ENCODE measurements at places on chromosomes 5 and 9.

GRCh38 chr9:68416936-68417564 is 60.6 kb downstream of the PGM5 start:
- no peaks in the 10 kb centered on the region for H3K27me3 ChIP-seq
- no peaks in the 10 kb centered on the region for H3K4me1 ChIP-seq
- H3K27ac ChIP-seq = no peak overlapping the region
- H3K36me3 ChIP-seq = no peaks in the 10 kb centered on the region

DNA sequence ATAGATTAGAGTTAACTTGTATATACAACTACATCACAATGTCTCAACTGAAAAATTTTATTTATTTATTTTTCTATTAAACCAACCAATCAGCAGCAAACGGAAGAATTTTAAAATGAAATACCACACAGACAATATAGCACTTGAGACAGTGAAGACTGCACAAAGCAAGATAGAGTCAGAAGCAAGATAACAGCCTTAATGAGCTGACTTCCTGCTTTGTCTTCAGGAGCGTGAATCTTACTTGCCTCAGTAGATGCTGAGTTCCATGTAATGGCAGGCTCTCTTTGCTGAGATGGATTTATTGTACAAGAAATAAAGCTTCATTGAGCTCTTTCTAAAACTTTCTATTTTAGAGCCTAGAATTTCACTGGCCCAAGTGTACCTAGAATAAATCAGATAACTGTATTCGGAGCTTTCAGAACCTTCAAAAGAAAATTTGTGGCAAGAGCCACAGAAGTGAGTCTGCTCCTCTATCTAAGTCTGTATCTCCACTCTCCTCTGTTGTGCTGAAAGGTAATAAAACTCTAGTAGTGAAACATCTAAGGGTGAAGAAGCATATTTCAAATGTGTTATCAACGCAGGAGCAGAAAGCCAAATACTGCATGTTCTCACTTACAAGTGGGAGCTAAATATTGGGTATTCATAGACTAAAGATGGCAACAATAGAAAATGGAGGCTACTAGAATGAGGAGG is 83.3 kb upstream of the ANKRD55 start:
- H3K4me3 ChIP-seq = no peak overlapping the region
- no peak for DNase-seq
- H3K4me1 ChIP-seq = no peaks in the 10 kb centered on the region
- no peaks in the 10 kb centered on the region for H3K36me3 ChIP-seq
- H3K27me3 ChIP-seq = no peaks in the 10 kb centered on the region

DNA sequence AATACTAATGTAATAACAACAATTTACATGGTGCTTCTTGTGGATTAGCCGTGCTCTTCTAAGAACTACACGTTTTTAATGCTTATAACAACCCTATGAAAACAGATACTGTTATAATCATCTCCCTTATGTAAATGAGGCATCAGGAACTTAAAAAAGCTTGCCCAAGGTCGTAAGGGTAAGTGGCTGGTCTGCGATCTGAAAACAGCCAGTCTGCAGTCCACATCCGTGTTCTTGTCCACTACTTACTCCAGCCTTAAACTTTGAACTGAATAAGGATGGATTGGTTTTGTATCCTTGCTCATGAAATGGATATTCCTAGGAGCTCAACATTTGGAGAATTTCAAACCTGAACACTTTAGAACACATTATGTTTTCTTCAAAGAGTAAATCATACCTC is 26.7 kb downstream of the PAM start:
- no peak for DNase-seq
- H3K36me3 ChIP-seq = no peaks in the 10 kb centered on the region
- no peaks in the 10 kb centered on the region for H3K27me3 ChIP-seq
- no peaks in the 10 kb centered on the region for H3K4me1 ChIP-seq

- H3K27ac ChIP-seq = no peak overlapping the region
- no peaks in the 10 kb centered on the region for H3K36me3 ChIP-seq
- H3K4me1 ChIP-seq = no peaks in the 10 kb centered on the region
- DNase-seq = no peak
- H3K27me3 ChIP-seq = no peaks in the 10 kb centered on the region
Measured at GRCh38 chr5:459562-460272, 16.7 kb downstream of the EXOC3 start.

- no peak overlapping the region for H3K4me3 ChIP-seq
- H3K36me3 ChIP-seq = no peaks in the 10 kb centered on the region
- DNase-seq = no peak
- no peaks in the 10 kb centered on the region for H3K4me1 ChIP-seq
Measured at GRCh38 chr5:39114155-39114554, 40.0 kb upstream of the RICTOR start.

GRCh38 chr5:180830253-180831138 is 27.9 kb upstream of the MGAT1 start:
- H3K27ac ChIP-seq = peak overlapping the region; percentile 99
- peak; percentile 81 for DNase-seq
- peak overlapping the region; percentile 92 for H3K4me3 ChIP-seq
- H3K4me1 ChIP-seq = peaks cover 21% of the 10 kb centered on the region
- H3K36me3 ChIP-seq = no peaks in the 10 kb centered on the region

GRCh38 chr9:71487061-71487460 is 281.3 kb downstream of the CEMIP2 start:
- no peak for DNase-seq
- H3K4me1 ChIP-seq = no peaks in the 10 kb centered on the region
- no peaks in the 10 kb centered on the region for H3K36me3 ChIP-seq
- no peak overlapping the region for H3K4me3 ChIP-seq
- H3K27ac ChIP-seq = no peak overlapping the region

DNA sequence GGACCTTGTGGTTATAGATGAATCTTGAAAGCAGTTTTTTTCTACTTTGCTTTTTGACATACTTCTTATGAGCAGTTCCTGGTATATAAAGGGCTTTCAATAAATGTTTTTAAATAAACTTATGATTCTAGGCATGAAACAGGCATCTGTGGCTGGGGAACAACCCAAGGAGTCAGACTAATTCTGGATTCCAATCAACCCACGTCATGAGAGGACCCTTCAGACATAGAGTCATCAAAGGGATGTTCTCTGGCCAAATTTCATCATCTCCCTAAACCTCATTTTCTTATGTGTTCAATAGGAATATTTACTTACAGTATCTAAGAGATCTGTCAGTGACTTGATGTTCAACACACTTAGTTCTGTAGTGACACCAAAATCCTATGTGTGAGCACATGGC is 243.8 kb upstream of the ZNF462 start:
- H3K36me3 ChIP-seq = no peaks in the 10 kb centered on the region
- H3K4me1 ChIP-seq = no peaks in the 10 kb centered on the region
- H3K27me3 ChIP-seq = no peaks in the 10 kb centered on the region

DNA sequence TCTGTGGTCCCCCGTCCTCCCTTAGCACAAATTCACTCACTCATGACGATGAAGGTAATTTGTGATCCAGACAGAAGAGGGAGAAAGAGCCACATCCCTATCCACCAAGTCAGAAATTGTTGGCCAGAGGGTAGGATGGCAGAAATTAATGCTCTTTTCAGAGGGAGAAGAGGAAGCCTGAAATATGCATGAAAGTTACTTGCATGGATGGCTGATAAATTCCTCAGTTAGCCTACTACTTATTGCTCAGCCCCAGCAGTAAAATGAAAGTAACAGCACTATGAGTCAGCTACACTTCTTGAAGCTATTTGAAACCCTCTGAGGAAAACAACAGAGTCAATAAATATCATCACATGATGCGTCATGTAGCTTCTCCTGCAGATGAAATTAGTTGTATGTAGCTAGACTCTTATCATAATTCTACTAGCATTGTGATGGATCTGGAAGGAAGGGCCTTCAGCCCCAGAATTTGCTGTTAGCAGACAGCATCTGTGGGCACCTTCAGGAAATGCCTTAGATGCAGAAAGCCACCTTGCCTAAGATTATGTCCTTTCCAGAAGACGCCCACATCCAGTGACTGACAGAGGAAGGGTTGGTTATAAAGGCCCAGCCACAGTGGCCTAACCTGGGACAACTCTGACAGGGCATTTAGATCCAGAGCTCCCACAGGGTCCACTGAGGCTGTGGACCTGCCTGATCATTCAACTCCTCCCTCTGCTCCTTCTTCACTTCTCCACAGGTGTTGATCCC is 81.2 kb upstream of the CCDC112 start:
- no peak for DNase-seq
- H3K4me3 ChIP-seq = no peak overlapping the region
- H3K4me1 ChIP-seq = no peaks in the 10 kb centered on the region
- H3K27me3 ChIP-seq = no peaks in the 10 kb centered on the region
- H3K27ac ChIP-seq = peak overlapping the region; percentile 36

DNA sequence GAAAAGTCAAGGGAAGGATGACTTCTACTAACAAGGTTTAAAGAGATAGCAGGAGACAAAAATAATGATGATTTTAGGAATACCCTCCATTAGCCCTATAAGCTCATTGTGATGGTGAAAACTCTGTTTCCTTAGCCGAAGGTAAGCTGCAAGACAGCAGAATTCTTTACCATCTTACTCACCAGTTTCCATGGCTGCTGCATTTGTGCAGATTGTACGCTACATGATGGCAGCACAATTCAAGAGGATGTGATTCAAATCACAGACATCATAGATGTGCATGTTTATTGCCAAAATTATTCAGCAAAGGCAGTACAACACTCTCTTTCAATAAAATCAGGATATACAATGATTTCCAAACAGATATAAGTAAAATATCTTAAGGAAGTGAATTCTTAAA is 175.6 kb downstream of the SPATA31D1 start:
- H3K27me3 ChIP-seq = no peaks in the 10 kb centered on the region
- no peak for DNase-seq
- H3K4me3 ChIP-seq = no peak overlapping the region
- H3K36me3 ChIP-seq = no peaks in the 10 kb centered on the region

- no peak overlapping the region for H3K4me3 ChIP-seq
- H3K27ac ChIP-seq = no peak overlapping the region
- no peak for DNase-seq
- H3K27me3 ChIP-seq = no peaks in the 10 kb centered on the region
- H3K36me3 ChIP-seq = no peaks in the 10 kb centered on the region
- H3K4me1 ChIP-seq = no peaks in the 10 kb centered on the region
Measured at GRCh38 chr5:75260708-75261107, 24.0 kb upstream of the ANKRD31 start.

GRCh38 chr9:133080161-133080560 is 18.4 kb downstream of the CEL start:
- H3K4me1 ChIP-seq = no peaks in the 10 kb centered on the region
- H3K4me3 ChIP-seq = no peak overlapping the region
- H3K36me3 ChIP-seq = no peaks in the 10 kb centered on the region
- no peak for DNase-seq

- no peaks in the 10 kb centered on the region for H3K27me3 ChIP-seq
- no peak for DNase-seq
- no peak overlapping the region for H3K27ac ChIP-seq
- H3K4me1 ChIP-seq = no peaks in the 10 kb centered on the region
- no peak overlapping the region for H3K4me3 ChIP-seq
Measured at GRCh38 chr5:156920861-156921431, 42.1 kb downstream of the TIMD4 start.

- H3K27me3 ChIP-seq = no peaks in the 10 kb centered on the region
- H3K4me3 ChIP-seq = no peak overlapping the region
- H3K27ac ChIP-seq = no peak overlapping the region
- no peak for DNase-seq
- peaks cover 19% of the 10 kb centered on the region for H3K4me1 ChIP-seq
Measured at GRCh38 chr5:10711562-10711961, 49.5 kb downstream of the DAP start.

DNA sequence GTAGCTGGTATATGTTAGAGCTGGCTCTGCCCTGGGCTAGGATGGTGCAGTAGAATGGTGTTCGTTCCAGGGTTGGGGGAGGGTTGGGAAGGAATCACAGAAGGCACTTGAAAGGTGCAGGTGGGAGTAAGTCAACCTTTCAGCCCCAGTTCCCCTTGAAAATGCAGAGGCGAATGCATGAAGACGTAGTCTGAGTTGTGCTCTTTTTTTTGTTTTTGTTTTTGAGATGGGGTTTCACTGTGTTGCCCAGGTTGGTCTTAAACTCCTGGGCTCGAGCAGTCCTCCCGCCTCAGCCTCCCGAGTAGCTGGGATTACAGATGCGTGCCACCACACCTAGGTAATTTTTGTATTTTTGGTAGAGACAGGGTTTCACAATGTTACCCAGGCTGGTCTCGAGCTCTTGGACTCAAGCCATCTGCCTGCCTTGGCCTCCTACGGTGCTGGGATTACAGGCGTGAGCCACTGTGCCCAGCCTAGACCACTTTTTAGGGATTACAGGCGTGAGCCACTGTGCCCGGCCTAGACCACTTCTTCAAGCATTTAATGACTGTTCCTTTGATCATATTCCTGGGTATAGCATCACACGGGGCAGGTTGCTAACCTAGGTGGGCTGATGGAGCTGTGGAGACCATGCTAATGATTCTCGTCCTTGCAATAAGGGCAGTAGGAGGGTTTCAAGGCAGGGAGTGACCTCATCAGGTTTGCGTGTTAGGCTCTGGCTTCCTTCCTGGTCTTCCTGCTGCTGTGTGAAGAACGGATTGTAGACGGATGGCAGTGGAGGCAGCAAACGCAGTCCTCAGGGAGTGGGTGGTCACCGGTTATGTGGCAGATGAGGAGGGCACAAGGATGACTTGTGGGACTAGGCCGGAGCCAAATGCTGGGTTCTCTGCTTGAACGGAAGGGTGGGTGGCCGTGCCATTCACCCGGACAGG is 13.7 kb downstream of the EHMT1 start:
- no peak overlapping the region for H3K27ac ChIP-seq
- no peak for DNase-seq
- H3K27me3 ChIP-seq = no peaks in the 10 kb centered on the region
- H3K4me1 ChIP-seq = peaks cover 16% of the 10 kb centered on the region

- H3K4me1 ChIP-seq = peaks cover 9% of the 10 kb centered on the region
- no peaks in the 10 kb centered on the region for H3K27me3 ChIP-seq
- H3K4me3 ChIP-seq = no peak overlapping the region
- no peak overlapping the region for H3K27ac ChIP-seq
Measured at GRCh38 chr9:2567922-2568321, 53.7 kb upstream of the VLDLR start.

DNA sequence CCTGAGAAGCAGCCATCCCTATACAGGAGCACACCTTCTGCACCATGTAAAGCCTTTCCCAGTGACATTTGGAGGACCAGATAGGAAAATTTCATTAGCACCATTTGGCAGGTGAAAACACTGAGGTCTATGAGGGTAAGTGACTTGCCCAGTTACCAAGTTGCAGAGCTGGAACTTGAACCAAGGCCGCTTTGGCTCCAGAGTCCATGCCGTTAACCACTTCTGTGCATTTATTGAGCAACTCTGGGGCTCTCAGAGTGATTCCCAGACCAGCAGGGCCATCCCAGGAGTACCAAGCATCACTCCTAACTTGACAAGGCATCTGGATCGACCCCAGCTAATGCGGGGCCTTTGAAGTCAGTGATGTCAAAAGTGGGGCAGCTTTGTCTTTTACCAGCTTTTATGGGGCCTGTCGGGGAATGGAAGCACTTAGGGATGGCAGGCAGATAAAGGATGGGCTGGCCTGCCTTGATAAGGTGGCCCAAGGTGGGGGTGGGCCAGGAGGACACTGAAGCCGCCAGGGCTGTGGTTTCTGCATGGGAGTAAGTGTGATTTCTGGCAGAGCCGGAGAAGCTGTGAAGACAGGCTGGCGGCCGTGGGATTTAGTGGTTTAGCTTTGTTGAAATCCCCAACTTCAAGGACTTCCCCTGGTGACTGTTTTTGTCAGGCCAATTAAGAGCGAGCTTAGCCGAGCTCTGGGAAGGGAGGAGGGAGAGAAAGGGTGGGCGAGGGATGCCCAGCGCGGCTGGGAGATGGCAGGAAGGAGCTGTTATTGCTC is 127.3 kb downstream of the MACROH2A1 start:
- H3K36me3 ChIP-seq = no peaks in the 10 kb centered on the region
- no peaks in the 10 kb centered on the region for H3K4me1 ChIP-seq
- DNase-seq = no peak
- no peak overlapping the region for H3K27ac ChIP-seq
- H3K4me3 ChIP-seq = no peak overlapping the region
- no peaks in the 10 kb centered on the region for H3K27me3 ChIP-seq

Data from right lobe of liver (tissue), 6 donors.